Peyer's patch (tissue), 4 donors: ENCODE measurements at places on chromosomes 2 and 18. TPM values are rescaled to one million over a fixed set of nuclear protein-coding genes. Genes with fewer than 3 reads are reported as not detected.

GRCh38 chr18:32730620-32731091, 42.2 kb downstream of the KLHL14 start:
- DNase-seq, result no peak
- H3K27ac ChIP-seq, result no peak overlapping the region
- H3K27me3 ChIP-seq, result no peaks in the 10 kb centered on the region
- peak overlapping the region; percentile 7 for H3K4me3 ChIP-seq
- no peaks in the 10 kb centered on the region for H3K36me3 ChIP-seq

DNA sequence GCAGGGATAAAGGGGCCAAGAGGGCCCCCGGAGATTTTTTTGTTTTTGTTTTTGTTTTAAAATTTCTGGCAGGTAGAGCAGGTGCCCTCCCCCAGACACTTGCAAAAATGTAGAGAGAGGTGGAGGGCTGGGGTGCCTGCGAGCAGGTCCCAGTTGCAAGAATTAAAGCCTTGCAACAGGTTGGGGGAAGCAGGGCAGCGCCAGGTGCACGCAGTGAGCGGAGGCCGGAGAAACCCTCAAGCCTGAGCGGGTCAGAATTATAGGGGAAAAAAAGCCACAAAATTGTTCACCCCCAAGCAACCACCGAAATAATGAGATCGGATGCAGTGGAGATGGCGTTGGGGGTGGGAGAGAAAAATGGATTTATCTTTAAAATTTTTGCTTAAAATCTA, 527 bp downstream of the IGFBP5 start:
- H3K27me3 ChIP-seq, result no peaks in the 10 kb centered on the region
- H3K4me3 ChIP-seq, result peak overlapping the region; percentile 36

- no peak overlapping the region for H3K4me3 ChIP-seq
- H3K36me3 ChIP-seq, result no peaks in the 10 kb centered on the region
- H3K4me1 ChIP-seq, result no peaks in the 10 kb centered on the region
- DNase-seq, result no peak
- H3K27ac ChIP-seq, result no peak overlapping the region
Observed at GRCh38 chr2:67828066-67828465, 234.7 kb downstream of the C1D start.

- DNase-seq, result peak; percentile 37
- H3K4me1 ChIP-seq, result peaks cover 8% of the 10 kb centered on the region
- H3K27me3 ChIP-seq, result no peaks in the 10 kb centered on the region
Observed at GRCh38 chr18:78974115-78974761, 5.4 kb upstream of the SALL3 start.

- H3K27me3 ChIP-seq, result no peaks in the 10 kb centered on the region
- DNase-seq, result no peak
- no peak overlapping the region for H3K4me3 ChIP-seq
- H3K36me3 ChIP-seq, result no peaks in the 10 kb centered on the region
- H3K4me1 ChIP-seq, result no peaks in the 10 kb centered on the region
Observed at GRCh38 chr2:67322353-67323001, 74.7 kb upstream of the ETAA1 start.

- no peaks in the 10 kb centered on the region for H3K4me1 ChIP-seq
- no peak for DNase-seq
- no peak overlapping the region for H3K4me3 ChIP-seq
- H3K36me3 ChIP-seq, result no peaks in the 10 kb centered on the region
- no peaks in the 10 kb centered on the region for H3K27me3 ChIP-seq
Observed at GRCh38 chr2:44616667-44617155, 255.0 kb downstream of the CAMKMT start.

DNA sequence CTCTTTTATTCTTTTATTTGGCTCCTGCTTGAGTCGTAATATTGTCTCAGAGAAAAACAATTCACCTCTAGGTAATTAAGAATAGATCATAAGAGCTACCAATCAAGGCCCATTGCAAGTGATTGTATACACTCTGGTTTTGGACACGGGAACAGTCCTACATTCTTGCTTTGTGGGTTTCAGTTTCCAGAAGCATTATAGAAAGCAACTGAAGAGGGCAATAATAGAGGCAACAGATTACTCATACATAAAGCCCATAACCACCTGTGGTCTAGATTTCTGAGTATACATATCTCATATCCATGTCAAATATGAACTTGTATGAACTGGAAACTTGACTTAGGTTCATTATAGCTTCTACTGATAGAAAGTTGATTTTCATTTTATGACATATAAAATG, 65.4 kb downstream of the DIS3L2 start:
- H3K4me1 ChIP-seq, result no peaks in the 10 kb centered on the region
- DNase-seq, result no peak
- no peak overlapping the region for H3K27ac ChIP-seq
- H3K36me3 ChIP-seq, result no peaks in the 10 kb centered on the region

DNA sequence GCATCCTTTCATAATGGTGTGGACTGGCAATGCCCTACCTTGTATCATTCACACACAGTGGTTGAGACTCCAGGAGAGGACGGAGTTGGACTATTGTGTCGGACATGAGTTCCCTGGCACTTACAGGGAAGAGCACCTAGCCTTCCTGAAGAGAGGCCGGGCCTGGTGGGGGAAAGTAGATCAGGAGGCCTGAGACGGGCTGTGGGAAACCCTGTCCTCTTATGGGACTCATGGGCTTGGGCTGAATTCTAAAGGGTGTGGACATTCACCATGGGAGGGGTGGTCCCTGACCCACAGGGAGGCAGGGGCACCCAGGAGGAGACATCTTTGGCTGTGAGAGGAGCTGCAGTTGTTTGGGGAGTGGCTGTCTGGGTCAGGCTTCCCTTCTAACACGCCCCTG, 286.5 kb downstream of the PHLPP1 start:
- H3K27ac ChIP-seq, result no peak overlapping the region
- no peaks in the 10 kb centered on the region for H3K36me3 ChIP-seq
- no peak overlapping the region for H3K4me3 ChIP-seq
- no peaks in the 10 kb centered on the region for H3K27me3 ChIP-seq
- no peak for DNase-seq
- H3K4me1 ChIP-seq, result no peaks in the 10 kb centered on the region

DNA sequence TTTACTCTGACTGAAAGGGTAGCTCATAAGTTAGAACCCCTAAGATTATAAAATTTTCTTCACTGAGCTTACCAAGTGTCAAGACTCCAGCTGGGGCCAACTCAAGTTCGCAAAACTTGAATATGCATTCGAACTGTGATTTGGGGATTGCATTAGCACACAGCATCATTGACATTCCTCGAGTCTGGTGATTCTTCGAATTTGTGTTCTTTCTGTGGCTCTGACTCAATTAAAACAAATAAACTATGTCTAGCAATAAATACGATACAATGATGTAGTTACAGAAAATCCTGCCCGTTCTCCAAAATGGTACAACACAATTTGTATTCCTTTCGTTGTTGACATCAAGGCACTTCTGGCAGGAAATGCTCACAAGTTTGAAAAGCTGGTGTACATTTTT, 11.1 kb downstream of the CCL20 start:
- no peak for DNase-seq
- H3K4me3 ChIP-seq, result no peak overlapping the region
- H3K27me3 ChIP-seq, result no peaks in the 10 kb centered on the region
- H3K27ac ChIP-seq, result no peak overlapping the region
- no peaks in the 10 kb centered on the region for H3K36me3 ChIP-seq
- no peaks in the 10 kb centered on the region for H3K4me1 ChIP-seq

DNA sequence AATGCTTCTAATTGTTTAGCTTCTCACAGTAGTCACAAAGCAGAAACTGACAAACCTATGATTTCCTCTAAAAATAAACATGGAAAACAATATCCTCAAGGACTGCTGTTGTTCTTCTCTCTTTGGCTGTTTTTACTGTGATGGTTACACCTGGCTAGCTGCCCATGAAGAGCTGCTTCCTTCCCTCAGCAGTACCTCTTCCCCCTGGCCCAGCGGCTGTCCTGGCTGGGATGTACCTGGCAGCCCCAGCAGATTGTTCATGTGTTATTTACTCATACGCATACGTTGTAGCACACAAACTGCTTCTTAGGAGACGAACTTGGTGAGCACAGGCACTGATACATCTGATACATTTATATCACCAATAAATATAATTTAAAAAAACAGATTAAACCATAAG, 27.4 kb downstream of the NEMP2 start:
- no peaks in the 10 kb centered on the region for H3K36me3 ChIP-seq
- DNase-seq, result no peak
- no peaks in the 10 kb centered on the region for H3K27me3 ChIP-seq
- no peaks in the 10 kb centered on the region for H3K4me1 ChIP-seq
- H3K4me3 ChIP-seq, result no peak overlapping the region
- H3K27ac ChIP-seq, result no peak overlapping the region

DNA sequence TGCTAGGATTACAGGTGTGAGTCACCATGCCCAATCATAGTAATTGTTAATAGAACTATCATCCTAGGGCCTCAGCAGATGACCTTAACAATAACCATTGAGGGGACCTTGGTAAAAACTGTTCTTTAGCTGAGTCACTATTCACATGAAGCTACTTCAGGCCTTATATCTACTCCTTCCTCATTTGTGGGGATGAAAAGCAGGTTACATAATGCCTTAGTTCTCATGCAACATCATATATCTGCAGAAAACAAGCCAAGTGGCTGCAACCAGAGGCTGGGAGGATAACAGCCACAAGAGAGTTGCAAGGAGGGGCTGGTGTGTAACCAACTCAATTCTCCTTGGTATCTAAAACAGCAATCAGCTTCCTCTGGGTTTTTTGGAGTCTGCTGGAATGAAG, 445.4 kb downstream of the NBAS start:
- no peaks in the 10 kb centered on the region for H3K27me3 ChIP-seq
- DNase-seq, result no peak
- no peaks in the 10 kb centered on the region for H3K36me3 ChIP-seq
- H3K4me3 ChIP-seq, result no peak overlapping the region
- H3K27ac ChIP-seq, result no peak overlapping the region

DNA sequence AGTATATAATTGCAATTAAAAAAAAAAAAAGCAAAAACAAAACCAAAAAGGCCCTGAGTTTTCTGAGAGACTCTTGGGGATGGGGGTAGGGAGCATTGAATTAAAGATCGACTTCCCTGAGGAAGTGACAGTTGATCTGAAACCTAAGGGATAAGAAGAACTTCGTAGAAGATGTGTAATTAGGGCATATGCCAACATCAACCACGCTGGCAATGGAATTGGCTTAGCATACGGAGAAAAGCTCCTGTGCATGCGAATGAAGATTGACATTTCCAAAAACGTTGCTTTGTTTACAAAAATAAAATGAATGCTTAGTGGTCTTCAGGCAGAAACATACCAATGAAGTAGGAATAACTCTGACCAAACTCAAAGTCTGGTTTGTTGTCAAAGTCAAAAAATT, 307.6 kb upstream of the ZNF521 start:
- H3K27ac ChIP-seq, result no peak overlapping the region
- no peak for DNase-seq
- H3K36me3 ChIP-seq, result no peaks in the 10 kb centered on the region

DNA sequence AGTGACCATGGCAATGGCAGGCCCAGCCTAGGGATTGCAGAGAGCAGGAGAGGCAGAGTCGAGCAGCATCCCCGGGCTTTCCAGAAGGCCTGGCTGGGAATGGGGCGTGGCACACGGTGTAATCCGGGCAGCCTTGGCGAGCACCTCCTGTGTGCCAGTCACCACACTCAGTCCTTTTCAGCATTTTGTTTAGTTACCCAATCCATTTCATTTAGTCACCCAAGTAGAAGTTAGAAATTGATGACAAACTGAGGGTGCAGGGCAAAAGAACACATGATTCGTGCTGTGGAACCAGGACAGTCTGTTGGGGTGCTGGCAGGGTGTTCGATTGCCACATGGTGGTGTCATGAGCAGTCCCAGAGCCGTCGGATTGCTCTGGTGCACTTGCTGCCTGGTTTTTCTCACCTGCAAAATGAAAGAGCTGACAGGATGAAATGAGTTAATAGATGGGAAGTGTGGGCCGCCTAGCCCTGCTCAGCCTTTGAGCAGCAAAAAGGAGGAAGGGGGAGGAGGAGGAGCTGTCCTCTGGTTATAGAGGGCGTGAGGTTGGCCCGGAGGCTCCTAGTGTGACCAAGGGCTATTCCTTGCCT, 299.4 kb downstream of the AGAP1 start:
- H3K27ac ChIP-seq, result no peak overlapping the region
- DNase-seq, result no peak
- H3K36me3 ChIP-seq, result peaks cover 10% of the 10 kb centered on the region
- H3K27me3 ChIP-seq, result no peaks in the 10 kb centered on the region
- H3K4me1 ChIP-seq, result no peaks in the 10 kb centered on the region

- no peaks in the 10 kb centered on the region for H3K4me1 ChIP-seq
- no peaks in the 10 kb centered on the region for H3K36me3 ChIP-seq
- no peak overlapping the region for H3K27ac ChIP-seq
- H3K4me3 ChIP-seq, result no peak overlapping the region
Observed at GRCh38 chr2:26571316-26571715, 69.8 kb downstream of the CIB4 start.

- H3K27me3 ChIP-seq, result no peaks in the 10 kb centered on the region
- H3K36me3 ChIP-seq, result no peaks in the 10 kb centered on the region
- no peaks in the 10 kb centered on the region for H3K4me1 ChIP-seq
- no peak overlapping the region for H3K4me3 ChIP-seq
Observed at GRCh38 chr2:240355001-240355891, 80.2 kb upstream of the GPC1 start.

GRCh38 chr2:145146691-145147090, 626.8 kb upstream of the ZEB2 start:
- no peaks in the 10 kb centered on the region for H3K27me3 ChIP-seq
- DNase-seq, result no peak
- H3K36me3 ChIP-seq, result no peaks in the 10 kb centered on the region
- H3K4me3 ChIP-seq, result no peak overlapping the region

GRCh38 chr2:109176928-109177327, 47.9 kb downstream of the SH3RF3 start:
- H3K27ac ChIP-seq, result no peak overlapping the region
- peaks cover 11% of the 10 kb centered on the region for H3K4me1 ChIP-seq
- H3K27me3 ChIP-seq, result no peaks in the 10 kb centered on the region
- no peaks in the 10 kb centered on the region for H3K36me3 ChIP-seq

- no peak overlapping the region for H3K4me3 ChIP-seq
- no peaks in the 10 kb centered on the region for H3K36me3 ChIP-seq
- no peak overlapping the region for H3K27ac ChIP-seq
- DNase-seq, result no peak
Observed at GRCh38 chr18:44041961-44042360, 638.7 kb upstream of the SETBP1 start.

Gene RALBP1
- total RNA-seq, result 40.2 TPM

Gene SEH1L
- total RNA-seq, result 22.6 TPM

Gene TSHZ1
- 12.4 TPM for total RNA-seq

Gene UGT1A10
- 168 TPM for total RNA-seq

Gene C2orf76
- total RNA-seq, result 2.9 TPM

Gene NEU2
- not detected for total RNA-seq

Gene ABCB11
- total RNA-seq, result 0.18 TPM

Gene KLF7
- total RNA-seq, result 63.5 TPM

Gene ACADL
- not detected for total RNA-seq

Gene NTSR2
- total RNA-seq, result not detected

Gene TGFA
- 42.0 TPM for total RNA-seq

Gene PNO1
- 4.9 TPM for total RNA-seq

Gene BCL2L11
- total RNA-seq, result 70.0 TPM

Gene GTF3C2
- total RNA-seq, result 77.6 TPM
